ENCODE measurements at places on chromosomes 12 and 14. TPM values are rescaled to one million over a fixed set of nuclear protein-coding genes. Genes with fewer than 3 reads are reported as not detected.

The PLA2G1B gene
- polyA plus RNA-seq: not detected

DNA sequence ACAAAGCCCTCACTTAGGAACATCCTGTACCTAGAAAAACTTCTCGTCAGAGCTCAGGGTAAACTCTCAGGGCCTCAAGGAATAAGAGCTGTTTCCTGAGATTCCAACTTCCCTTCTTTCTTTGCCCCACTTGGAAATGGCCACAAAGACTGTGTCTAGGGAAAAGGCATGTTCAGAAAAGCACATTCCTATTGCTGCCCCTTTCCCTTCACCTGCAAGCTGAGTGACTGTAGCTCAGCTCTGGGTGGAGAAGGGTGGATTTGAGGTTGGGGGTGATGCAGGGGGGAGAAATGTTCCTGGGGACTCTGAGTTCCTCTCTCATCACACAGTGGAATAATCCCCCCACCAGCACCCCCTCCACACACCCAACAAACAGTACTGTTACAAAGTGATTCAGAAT lies 6.8 kb downstream of the ENDOU start:
- H3K27me3 ChIP-seq: no peaks in the 10 kb centered on the region
- peaks cover 14% of the 10 kb centered on the region for H3K4me1 ChIP-seq
- no peaks in the 10 kb centered on the region for H3K36me3 ChIP-seq
- no peak for DNase-seq
- no peak overlapping the region for H3K4me3 ChIP-seq
- no peak overlapping the region for H3K27ac ChIP-seq

GRCh38 chr12:110224379-110225304 lies 56.4 kb upstream of the ATP2A2 start:
- H3K36me3 ChIP-seq: no peaks in the 10 kb centered on the region
- DNase-seq: peak; percentile 26
- no peaks in the 10 kb centered on the region for H3K27me3 ChIP-seq
- H3K4me3 ChIP-seq: peak overlapping the region; percentile 18
- H3K27ac ChIP-seq: peak overlapping the region; percentile 75
- peaks cover 6% of the 10 kb centered on the region for H3K4me1 ChIP-seq

The TAS2R14 gene
- 1.4 TPM for polyA plus RNA-seq

The ITGB7 gene
- polyA plus RNA-seq: 0.25 TPM

GRCh38 chr14:96198430-96199130 lies 6.1 kb upstream of the BDKRB2 start:
- no peak overlapping the region for H3K4me3 ChIP-seq
- H3K4me1 ChIP-seq: peaks cover 1% of the 10 kb centered on the region
- DNase-seq: no peak
- no peaks in the 10 kb centered on the region for H3K36me3 ChIP-seq
- no peak overlapping the region for H3K27ac ChIP-seq
- no peaks in the 10 kb centered on the region for H3K27me3 ChIP-seq

GRCh38 chr12:47413806-47414205 lies 292.0 kb downstream of the RPAP3 start:
- H3K4me3 ChIP-seq: no peak overlapping the region
- H3K27me3 ChIP-seq: peaks cover 25% of the 10 kb centered on the region
- no peaks in the 10 kb centered on the region for H3K36me3 ChIP-seq
- no peak overlapping the region for H3K27ac ChIP-seq
- no peaks in the 10 kb centered on the region for H3K4me1 ChIP-seq

DNA sequence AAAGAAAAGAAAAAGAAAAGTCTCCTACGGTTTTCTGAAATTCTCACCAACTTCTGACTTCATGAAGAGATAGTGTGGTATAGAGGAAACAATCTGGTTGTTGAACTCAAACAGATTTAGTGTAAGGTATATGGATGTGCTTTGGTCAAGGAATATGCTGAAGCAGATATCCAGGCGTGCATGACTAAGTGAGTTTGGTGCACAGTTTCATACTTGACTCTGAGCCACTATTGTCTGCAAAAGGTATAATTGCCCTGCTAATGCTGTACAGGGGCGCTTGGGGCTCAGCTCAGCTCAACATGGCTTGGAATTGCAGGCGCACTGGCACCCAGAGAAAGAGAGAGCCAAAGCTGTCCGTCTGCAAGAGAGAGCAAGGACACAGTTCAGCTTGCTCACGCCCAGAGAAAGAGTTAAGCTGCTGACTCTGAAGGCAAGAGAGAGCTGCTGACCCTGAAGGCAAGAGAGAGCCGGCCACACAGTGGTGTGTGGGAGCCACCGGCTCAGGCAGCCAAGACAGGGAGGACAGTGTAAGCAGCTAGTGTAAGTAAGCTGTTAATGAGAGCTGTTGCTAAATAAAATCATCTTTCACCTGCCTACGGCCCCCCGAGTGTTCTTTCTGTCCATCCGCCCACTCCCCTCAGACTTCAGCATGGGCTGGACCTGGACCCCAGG lies 66.4 kb upstream of the SLC38A4 start:
- no peaks in the 10 kb centered on the region for H3K36me3 ChIP-seq
- no peaks in the 10 kb centered on the region for H3K27me3 ChIP-seq
- no peaks in the 10 kb centered on the region for H3K4me1 ChIP-seq
- H3K27ac ChIP-seq: 0 out of 2 replicates have a peak overlapping the region, but pooled peaks have one; percentile 7
- DNase-seq: no peak

The CLEC4C gene
- not detected for polyA plus RNA-seq

The CRIP1 gene
- polyA plus RNA-seq: 0.72 TPM
